ENCODE measurements at places on chromosomes 3 and 15.
A peak's percentile ranks its signal among the peaks of the same experiment; 100 is the strongest.

- no peak for DNase-seq
Observed at GRCh38 chr15:82807920-82808633, 1.4 kb upstream of the WHAMM start.

GRCh38 chr15:58432401-58432800 is 610 bp downstream of the LIPC start:
- DNase-seq = no peak

DNA sequence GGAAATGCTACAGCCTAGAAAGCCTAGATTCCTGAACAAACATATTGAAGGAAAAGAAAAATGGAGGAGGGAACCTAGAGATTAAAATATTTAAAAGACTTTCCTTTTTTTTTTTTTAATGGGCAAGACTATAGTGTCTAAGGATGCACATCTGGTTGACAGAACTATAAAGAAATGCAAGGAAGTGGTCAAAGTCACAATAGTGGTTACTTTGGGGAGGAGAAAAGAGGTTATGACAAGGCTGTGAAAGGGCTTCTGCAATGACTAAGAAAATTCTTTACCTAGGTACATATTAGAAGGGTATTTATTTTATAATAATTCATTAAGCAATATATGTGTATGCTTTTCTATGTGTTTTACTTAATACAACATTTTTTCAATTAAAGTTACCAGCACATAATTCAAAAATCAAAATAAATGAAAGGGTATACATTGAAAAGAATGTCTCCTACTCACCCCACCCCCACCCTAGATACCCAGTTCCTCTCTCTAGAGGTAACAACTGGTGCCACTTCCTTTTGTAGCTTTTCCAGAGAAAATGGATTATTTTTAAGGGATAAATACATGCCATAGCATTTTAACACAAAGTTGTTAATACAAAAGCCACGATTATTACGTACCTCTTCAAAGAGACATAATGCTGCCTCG is 70.1 kb downstream of the HERC1 start:
- no peak for DNase-seq

DNA sequence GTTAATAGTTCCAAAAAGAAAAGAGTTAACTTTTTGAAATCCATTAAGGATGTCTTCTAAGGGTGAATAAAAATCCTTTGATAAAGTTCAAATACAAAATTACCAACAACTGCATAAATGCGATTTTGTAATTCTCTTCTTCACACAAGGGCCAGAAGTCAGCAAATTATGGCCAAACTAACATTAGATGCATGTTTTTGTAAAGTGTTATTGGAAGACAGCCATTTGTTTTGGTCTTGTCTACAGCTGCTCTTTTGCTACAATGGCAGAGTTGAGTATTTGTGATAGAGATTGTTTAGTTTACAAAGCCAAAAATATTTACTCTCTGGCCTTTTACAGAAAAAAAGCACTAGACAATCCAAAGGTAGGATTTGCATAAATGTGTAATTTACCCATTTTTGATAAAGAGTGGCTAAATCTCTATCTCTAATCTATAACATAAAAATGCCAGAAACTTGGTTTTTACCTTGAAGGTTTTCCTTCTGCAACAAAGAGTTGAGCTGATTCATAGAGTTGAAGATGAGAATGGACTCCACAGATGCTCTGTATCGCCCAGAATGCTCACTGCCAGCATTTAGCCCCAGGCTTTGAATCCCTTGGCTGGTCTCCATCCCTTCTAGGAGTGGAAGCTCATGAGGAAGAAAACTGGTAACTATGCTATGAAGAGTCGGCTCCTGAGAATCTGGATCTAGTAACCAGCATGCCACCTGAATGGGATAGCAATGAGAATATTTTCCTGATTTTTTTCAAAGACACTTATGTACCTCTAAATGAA is 64.5 kb downstream of the POLQ start:
- DNase-seq = no peak

DNA sequence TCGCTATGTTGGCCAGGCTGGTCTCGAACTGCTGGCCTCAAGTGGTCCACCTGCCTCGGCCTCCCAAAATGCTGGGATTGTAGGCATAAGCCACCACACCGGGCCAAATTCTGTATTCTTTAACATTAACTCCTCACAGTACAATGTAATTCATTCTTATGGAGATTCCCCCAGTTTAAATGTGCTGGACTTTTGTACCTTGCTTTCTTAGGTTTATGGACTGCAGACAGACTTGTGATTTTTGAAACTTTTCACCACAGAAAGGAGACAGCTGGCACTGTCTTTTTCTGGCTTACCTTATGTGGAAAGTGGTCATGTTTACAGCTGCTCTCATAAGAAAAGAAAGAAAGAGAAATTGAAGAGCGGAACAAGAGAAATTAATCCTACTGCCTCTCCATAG is 103.8 kb downstream of the IQCH start:
- no peak for DNase-seq

GRCh38 chr3:174792864-174793263 is 66.3 kb upstream of the NAALADL2 start:
- no peak for DNase-seq

DNA sequence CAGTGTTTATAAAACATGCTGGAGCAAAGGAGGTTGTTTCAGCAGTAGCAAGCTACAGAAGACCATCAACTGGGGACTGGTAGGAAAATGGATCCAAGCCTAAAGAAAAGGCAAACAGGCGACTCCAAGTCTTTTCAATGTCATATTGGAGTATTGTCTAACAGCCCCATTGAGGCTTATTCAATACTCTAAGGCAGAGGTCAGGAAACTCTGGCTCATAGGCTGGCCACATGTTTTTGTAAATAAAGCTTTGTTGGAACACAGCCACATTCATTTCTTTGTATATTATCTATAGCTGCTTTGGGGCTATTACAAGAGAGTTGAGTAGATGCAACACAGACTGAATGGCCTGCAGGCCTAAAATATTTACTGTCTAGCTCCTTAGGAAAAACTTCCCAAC is 77.5 kb downstream of the RPL22L1 start:
- no peak for DNase-seq

GRCh38 chr15:101689901-101690300 is 34.4 kb downstream of the TARS3 start:
- DNase-seq = no peak

- DNase-seq = no peak
Observed at GRCh38 chr3:195087328-195087727, 183.6 kb downstream of the XXYLT1 start.

GRCh38 chr3:83093222-83093572 is 1331.8 kb upstream of the GBE1 start:
- DNase-seq = no peak

DNA sequence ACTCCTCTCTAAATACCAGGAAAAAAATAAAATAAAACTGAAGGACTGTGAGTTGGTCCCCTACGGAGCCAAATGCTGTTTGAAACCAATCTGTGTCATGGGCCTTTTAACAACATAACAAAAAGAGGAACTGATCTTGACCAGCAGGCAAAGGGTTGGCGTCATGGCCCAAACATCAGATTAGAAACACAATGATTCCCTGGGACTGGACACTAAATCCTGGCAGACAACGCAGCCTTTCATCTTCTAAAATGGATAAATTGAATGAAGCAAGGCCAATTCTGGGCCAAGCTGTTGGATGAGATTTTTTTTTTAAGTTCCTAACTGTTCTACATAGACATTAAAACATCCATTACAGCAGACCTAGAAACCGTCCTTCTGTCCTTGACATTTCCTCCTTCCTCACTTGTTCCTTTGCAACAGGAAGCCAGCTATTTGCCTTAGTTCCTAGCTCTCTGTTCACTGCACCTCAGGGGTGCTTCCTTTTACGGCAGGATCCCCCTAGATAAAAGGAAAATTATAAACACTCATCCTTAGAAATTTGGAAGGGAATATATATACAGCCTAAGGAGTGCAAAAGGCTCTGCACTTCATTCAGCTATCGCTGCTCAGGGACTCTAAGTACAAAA is 21.6 kb upstream of the TAFA4 start:
- DNase-seq = peak; percentile 13

DNA sequence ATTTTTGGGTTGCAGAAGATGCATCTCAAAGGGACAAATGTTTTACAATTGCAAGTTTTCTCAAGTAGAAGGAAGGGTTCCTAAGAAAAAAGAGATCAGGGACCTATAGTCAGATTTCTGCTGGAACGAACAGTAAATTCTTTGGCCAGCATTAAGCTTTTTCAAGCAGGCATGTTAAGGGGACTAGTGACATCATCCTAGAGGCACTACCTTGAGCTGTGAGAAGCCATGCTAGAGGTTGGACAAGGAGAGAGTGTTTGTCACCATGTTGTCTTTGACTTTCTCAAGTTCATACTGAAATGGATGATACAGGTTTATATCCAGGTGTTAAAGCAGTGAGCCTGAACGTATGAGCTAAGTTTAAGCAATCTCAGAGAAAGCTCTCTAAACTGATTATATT is 85.2 kb upstream of the WDR72 start:
- no peak for DNase-seq

DNA sequence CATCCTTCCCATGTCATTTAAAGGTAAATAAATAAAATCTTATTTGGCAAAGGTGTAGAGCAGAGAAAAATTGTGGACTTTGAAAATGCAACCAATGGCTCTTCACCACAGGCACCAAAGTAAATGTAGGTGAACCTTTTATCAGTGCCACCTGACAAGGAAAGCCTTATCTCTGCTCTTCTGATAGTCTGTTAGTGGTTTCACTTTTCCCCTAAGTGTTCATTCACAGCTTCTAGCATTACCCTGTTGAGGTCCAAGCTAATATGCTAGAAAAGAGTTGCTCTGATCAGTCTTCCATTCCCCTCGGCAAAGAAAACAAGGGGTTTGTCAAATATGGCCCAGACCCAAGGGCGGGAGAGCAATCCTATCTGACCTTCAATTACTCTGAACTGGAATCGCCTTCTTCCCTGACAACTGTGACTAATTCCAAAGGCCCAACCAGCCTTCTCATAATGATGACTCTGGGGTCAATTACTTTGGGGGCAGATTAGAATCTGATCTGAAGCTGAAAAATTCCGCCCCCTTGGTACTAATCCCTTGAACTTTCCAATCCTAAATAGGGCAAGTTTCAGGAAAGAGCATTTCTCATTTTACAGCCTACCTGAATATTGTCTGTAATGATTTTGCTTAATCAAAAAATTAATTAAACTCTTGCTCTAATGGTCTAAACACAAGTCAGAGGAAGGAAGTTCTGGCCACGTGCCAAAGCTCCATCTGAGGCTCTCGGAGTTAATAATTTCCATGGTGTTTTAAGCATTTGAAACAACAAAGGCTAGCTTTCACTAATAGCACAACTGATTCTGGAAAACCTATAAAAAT is 52.4 kb downstream of the SETMAR start:
- peak; percentile 41 for DNase-seq

- DNase-seq = no peak
Observed at GRCh38 chr3:129549006-129549800, 6.2 kb downstream of the H1-8 start.

GRCh38 chr3:38190481-38190881 is 25.1 kb downstream of the OXSR1 start:
- no peak for DNase-seq

DNA sequence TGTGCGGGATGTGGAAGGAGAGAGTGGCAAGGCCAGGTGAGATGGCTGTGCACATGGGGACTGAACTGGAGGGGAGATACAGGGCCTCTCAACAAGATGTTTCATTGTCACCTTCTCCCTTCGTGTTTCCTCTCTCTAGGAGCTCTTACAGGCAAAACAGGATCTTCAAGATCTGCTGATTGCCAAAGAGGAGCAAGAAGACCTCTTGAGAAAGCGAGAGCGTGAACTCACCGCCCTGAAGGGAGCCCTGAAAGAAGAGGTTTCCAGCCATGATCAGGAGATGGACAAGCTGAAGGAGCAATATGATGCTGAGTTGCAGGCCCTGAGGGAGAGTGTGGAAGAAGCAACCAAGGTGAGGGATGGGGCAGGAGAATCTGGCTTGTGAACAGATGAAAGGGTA is 85.2 kb downstream of the CGNL1 start:
- no peak for DNase-seq

- DNase-seq = no peak
Observed at GRCh38 chr15:89640245-89640644, 15.0 kb downstream of the KIF7 start.

- DNase-seq = no peak
Observed at GRCh38 chr3:130077636-130078035, 4.0 kb upstream of the ALG1L2 start.

DNA sequence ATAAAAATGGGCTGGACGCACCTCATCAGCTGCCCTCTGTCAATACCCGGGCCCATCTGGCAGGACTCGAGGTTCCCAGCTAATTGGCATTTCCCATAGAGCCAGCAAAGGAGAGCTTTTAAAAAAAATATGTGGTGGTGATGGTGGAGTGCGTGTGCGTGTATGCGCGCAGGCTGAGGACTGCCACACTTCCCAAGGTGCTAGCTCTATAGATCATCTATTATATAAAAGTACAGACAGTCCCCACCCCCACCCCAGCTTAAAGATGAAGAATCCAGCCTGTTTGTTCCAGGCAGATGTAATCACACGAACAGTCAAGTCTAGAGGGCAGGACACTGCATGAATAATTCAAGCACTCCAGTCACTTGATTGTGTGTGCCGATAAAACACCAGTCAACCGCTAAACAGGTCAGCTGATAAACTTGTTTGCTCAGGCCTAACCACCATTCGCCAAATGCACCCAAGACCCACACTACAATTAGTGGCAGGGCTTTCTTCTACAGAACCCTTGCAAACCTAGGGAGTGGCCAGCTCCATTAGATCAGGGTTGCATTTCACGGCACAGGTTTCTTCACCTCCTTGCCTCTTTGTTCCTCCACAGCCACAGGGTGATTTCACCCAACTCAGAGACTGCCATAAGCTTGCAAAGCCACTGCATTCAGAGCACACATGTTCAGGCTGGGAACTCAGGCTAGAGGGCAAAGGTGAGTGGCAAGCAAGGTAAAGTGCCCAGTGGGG is 5.8 kb downstream of the TLE3 start:
- DNase-seq = peak; percentile 31

GRCh38 chr3:65811892-65812291 is 226.8 kb downstream of the MAGI1 start:
- DNase-seq = peak; percentile 60

- no peak for DNase-seq
Observed at GRCh38 chr3:104755791-104756190, 610.9 kb upstream of the ALCAM start.

- no peak for DNase-seq
Observed at GRCh38 chr3:48686538-48687219, 964 bp upstream of the NCKIPSD start.

DNA sequence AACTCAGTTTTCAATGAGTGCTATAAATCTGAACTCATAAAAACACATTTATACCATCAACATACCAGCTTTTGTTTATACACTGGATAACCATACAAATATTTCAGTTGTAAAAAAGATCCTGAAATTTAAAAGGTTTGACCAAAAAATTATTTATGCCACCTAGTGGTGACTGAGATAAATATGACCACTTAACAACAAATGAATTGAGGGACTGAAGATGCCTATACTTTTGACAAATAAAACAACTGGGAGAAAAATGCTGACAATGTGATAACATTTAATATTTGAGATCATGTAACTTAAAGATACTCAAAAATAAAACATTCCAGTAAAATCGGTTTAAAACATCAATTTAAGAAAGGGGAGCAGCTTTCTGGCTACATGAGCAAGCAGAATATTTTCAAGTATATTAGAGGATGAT is 30.4 kb downstream of the ATG3 start:
- peak; percentile 54 for DNase-seq

- no peak for DNase-seq
Observed at GRCh38 chr3:19994796-19995195, 17.3 kb downstream of the PP2D1 start.

- DNase-seq = peak; percentile 56
Observed at GRCh38 chr15:69074843-69075224, 60.3 kb downstream of the NOX5 start.

All from tongue (tissue), 3 donors.